ENCODE measurements at places on chromosomes 6 and 20.

GRCh38 chr6:28732052-28732451, 191.7 kb downstream of the TRIM27 start:
- no peak for DNase-seq

DNA sequence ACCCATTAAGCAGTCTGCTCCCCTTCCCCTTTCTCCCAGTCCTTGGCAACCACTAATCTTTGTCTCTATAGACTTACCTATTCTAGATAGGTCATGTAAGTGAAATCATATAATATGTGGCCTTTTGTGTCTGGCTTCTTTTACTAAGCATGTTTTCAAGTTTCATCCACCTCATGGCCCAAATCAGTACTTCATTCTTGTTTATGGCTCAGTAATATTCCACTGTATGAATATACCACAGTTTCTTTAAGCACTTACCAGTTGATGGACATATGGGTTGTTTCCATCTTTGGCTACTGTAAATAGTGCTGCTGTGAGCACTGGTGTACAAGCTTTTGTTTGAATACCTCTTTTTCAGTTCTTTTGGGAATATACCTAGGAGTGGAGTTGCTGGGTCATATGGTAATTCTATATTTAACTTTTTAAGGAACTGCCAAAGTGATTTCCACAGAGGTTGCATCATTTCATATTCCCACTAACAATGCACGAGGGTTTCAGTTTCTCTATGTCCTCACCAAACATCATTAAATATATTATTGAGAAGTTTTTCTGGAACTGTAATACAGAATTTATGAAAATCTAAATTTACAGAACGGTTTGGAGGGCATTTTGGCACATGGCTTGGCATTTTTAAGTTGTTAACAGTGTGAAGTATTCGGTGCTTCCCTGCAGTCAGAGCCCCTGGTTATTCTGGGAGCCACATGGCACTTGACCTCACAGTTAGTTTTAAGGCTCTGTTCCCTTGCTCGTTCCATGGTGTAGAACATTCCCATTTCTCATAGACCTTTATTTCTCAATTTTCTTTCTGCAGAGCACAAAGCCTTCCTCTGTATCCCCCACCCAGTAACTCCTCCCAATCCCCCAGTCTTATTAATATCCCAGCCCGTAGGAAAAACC, 27.0 kb upstream of the DTNBP1 start:
- DNase-seq, result no peak

DNA sequence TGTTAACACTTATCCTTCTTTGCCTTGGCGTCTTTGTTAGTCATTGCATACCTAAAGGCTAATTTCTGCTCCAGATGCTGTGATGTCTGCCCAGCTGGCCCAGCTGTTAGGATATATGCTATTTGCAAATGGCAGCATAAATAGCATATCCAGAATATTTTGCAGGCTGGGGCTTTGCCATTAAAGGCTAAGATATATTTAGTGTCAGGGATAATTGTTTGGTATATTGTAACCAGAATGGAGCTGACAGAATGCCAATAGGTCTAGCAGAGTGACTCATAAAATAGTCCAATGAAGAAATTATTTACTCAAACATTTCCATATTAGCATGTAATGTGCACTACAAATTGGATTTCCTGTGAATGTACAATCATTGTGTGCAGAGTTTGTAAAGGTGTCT, 584.1 kb upstream of the FLRT3 start:
- DNase-seq, result no peak

DNA sequence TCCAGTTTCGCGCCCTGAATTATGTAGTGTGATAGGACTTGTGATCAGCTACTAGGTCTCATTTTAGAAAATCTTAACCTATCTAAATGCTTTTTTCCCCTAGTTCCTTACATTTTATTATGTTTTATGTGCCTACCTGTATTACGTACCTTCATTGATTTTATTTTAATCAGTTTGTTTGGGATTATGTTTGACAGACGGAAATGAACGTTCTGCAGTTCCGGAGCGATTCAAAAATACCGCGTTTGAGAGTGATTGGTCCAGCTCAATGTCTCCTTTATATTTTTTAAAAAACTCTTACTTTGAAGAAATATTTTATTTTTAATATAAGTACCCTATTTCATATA, 114.3 kb upstream of the BTN3A2 start:
- DNase-seq, result no peak

- no peak for DNase-seq
Measured at GRCh38 chr6:69894578-69895347, 28.4 kb downstream of the COL19A1 start.

GRCh38 chr20:44576297-44576696, 6.1 kb upstream of the PKIG start:
- peak; percentile 76 for DNase-seq

DNA sequence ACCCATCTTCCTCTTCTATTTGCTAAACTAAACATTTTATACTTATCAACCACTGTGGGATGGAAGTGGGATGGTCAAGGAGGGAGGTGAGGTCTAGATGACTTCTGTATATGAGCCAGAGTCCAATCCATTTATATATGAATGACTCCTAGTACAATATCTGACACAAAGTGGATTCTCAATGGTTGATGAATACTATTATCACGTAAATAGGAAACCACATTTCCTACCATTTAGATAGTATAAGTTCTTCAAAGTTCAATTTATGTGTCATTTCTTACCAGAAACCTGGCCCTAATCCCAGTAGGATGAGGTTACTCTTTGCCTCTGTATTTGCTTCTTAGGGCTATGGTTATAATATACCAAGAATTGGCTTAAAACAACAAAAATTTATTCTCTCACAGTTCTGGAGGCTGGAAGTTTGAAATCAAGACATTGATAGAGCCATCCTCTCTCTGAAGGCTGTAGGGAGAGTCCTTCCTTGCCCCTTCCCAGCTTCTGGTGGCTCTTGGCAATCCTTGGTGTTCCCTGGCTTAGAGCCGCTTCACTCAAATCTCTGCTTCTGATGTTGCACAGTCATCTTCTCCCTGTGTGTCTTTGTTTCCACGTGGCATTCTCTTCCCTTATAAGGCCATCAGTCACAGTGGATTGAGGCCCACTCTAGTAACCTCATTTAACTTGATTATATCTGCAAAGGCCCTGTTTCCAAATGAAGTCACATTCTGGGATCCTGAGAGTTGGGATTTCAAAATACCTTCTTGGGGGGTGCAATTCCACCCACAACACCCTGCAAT, 41.0 kb upstream of the RAB23 start:
- no peak for DNase-seq

- peak; percentile 88 for DNase-seq
Measured at GRCh38 chr20:51687108-51687507, 81.1 kb downstream of the ATP9A start.
